ENCODE measurements at places on chromosomes 2 and 18.

GRCh38 chr2:126686841-126687485 is 31.0 kb downstream of the GYPC start:
- no peak for DNase-seq

- peak; percentile 84 for DNase-seq
Observed at GRCh38 chr2:227817850-227818674, 4.4 kb downstream of the CCL20 start.

- no peak for DNase-seq
Observed at GRCh38 chr18:35933982-35934381, 38.5 kb upstream of the RMP24 start.

GRCh38 chr2:24182507-24182906 is 7.7 kb downstream of the FAM228A start:
- no peak for DNase-seq

DNA sequence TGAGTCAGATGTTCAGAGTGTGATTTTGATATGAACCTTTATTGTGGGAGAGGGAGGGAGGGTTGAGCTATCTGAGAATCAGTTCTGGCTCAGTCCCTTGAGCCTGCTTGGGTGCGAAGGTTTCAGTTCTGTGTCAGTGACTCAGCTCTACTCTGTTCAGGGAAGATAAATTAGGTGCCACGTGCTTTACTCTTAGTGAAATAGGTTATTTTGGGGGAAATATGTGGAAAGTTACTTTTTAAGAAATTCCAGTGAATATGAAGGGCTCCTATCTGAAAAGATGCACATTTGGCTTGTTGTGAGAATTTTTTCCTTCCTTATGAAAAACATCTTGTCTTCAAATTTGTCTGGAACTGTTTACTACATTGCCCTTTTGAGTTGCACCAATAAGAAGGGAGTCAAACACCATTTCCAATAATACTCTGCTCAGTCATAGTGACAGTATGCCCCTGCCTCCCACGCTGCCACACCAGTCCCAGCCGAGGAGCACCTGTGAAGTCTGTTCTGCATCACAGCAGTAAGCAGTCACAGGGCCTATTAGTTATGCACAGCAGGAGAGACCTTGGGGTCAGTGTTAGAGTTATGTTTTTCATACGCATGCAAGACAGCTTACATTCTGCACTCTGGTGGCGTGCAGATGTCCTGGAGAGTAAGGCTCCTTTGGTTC is 32.8 kb upstream of the DNAH7 start:
- peak; percentile 57 for DNase-seq

DNA sequence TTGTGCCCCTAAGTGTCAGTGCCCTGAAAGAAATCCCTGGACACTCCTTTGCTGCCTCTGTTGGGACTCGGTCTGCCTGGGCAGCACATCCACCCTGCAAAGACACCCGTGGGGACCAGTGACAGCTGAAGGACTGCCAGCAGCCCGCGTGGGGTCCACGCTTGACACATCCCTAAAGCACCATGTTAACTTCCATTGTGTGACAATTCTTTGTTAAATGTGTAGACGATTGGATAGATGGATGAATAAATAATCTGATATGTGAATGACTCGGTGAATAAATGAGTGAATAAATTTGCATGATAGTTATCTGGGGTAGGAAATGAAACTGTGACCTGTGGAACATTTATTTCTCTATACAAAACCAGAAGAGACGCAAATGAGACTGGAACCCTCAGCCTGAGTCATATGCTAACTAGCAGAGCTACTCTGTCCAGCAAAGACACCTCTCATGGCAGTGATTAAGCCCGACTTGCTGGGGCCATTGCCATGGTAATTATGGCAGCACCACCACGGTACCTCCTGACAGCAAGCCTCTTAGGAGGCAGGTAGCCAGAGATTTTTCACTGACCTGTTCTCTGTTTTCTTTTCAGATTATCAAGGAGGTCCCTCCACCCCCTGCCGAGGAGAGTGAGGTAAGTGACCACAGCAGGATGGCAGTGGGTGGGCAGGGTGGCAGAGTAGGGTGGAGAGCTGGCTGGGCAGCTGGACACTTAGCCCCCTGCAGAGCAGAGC is 156.8 kb downstream of the ANTXR1 start:
- peak; percentile 8 for DNase-seq

DNA sequence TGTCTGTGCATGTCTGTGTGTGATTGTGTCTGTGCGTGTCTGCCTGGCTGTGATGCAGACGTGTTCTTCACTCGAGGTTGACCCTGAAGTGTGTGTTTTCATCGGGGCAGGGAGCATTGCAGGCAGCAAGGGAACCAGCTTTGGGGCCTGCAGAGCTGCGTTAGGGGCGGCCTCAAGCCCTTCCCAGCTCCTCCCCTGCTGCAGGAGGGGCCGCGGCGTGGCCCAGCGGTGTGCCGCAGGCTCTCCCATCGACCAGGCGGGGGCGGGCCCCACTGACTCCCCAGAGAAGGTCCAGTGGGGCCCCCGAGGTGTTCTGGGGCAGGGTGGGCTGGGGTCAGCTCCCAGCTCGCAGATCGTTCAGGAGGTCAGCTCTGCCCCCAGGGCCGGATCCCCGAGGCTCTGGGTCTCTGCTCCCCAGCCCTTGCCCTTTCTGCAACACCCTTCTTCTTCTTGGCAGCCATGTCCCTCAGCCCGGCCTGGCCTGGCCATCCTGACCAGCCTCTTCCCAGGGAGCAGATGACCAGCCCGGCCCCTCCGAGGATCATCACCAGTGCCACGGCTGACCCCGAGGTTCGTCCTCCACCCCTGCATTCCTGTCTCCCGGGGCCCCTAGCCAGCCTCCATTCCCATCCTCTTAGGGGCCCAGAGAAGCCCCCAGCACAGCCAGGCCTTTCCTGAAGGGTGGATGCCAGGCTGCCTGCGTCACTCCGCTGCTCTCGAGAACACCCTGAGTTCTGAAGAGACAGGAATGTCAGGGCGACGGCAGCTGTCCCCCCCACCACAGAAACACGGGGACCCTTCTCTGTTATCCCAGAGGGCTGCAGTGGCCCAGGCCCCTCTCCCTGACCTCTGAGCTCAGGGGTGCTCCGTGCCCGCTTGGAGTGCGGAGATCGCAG is 11.1 kb upstream of the KLHL30 start:
- DNase-seq = peak; percentile 29

DNA sequence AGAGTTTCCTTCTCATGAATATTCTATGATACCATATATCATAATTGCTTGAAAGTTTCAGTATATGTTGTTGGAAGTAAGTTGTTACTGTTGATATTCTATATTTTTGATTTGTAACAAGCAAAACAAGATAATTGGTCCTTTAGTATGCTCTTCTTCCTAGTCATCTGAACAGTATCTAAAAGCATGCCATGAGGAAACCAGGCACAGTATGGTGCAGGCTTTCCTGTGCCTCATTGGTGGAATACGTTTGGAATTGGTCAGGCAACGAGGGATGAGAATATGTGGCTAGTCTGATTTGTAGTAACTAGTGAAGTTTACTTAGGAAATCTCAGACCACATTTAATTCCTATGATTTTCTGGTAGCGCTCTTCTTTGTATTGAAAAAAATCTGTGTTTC is 22.8 kb downstream of the ASXL3 start:
- DNase-seq = no peak

DNA sequence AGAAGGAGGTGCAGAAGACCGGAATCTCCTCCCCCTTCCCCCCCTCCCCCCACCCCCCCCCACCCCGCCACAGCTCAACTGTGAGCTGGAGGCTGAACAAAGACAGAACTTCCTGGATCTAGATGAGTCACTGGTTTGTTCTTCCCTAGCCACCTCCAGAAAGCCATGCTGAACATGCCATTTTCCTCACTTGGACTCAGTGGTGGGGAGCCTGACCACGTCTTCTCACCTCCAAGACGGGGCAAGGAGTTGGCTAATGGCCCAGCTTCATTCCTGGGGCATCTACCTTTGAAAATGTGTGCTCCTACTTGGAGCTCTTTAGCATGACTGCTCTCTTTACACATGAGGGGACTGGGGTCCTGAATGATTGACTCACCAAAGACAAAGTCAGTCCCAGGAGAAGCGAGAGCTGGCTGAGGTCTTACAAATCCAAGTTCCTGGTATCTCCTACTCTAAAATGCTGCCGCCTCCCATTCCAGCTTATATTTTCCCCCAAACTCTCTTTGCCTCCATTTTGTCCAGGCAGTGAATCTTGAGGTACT is 22.6 kb upstream of the FZD5 start:
- no peak for DNase-seq

DNA sequence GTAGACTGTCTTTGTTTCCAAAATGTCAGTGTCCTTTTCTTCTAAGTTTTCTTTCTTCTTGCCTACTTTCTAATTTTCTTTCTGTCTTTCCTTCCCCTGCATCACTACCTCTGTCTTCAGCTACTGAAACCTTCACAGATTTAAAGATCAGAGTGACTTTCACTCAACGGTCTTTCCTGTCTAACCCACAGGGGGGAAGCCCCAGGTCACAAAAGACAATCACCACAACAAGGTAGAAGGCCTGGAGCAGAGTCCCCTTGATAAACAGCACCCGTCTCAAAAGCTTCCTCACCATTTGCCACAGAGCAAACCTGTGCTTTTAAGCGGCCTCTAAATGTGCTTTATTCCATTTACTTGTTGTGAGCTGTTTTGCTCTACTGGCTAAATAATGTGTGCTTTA is 665.4 kb downstream of the BCL11A start:
- DNase-seq = peak; percentile 36

DNA sequence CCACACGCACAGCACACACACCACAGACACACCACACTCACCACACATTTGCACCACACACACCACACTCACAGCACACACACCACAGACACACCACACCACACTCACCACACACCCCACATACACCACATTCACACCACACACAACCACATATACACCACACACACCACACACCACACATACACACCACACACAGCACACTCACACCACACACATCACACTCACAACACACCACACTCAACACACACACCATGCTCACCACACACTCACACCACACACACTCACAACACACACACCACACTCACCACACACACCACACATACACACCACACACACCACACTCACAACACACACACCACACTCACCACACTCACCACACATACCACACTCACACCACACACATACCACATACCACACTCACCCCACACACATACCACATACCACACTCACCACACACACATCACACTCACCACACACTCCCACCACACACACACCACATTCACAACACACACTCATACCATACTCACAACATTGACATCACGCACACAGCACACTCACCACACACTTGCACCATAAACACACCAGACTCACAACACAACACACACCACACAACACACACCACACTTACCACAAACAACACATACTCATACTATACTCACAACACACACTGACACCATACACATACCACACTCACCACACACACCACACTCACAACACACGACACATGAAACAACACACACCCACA is 60.0 kb downstream of the SDC1 start:
- DNase-seq = no peak

- no peak for DNase-seq
Observed at GRCh38 chr2:149536649-149537048, 50.9 kb downstream of the MMADHC start.

- DNase-seq = no peak
Observed at GRCh38 chr18:69215161-69215560, 185.5 kb upstream of the DOK6 start.

DNA sequence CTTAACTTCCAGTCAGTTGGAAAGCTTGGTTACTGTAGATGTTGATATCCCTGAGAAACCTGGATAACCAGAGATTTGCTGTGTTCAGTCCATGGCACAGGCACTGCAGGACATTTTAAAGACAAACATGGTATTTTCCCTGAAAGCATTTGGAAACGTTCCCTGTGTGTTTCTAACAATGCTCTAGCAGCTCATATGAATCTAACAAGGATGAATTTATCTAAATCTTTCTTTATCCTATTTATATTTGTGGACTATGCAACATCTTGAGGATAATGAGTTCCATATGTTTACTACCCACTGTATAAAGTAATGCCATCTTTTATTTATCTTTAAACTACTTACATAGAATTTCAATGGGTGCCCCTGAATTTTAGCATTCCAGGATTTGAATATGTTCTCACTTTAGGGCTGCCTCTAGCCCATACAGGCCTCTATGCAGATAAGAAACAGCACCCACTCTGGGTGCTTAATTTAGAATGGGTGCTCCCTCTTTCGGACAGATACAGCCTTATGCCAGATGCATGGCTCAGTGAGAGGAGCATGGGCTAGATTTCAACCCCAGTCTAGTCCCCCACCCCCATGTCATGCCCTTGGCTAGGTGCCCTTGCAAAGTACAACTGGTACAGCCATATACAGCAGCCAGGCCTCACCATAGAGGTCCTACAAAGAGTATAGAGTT is 50.6 kb upstream of the NEMP2 start:
- DNase-seq = no peak

- no peak for DNase-seq
Observed at GRCh38 chr2:234404957-234405356, 91.9 kb downstream of the ARL4C start.

DNA sequence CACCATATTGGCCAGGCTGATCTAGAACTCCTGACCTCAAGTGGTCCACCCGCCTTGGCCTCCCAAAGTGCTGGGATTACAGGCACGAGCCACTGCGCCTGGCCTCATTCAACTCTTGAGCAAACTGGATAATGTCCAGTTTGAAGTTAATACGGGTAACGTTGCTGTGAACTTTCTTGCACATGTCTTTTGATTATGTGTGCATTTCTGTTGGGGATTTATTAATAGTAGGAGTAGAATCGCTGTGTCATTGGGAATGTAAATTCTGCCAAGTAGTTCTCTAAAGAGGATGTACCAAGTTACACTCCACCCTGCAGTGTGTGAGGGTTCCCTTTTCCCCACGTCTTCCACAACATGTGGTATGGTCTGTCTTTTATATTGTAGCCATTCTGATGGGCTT is 6.2 kb downstream of the IMPA2 start:
- DNase-seq = no peak

- DNase-seq = no peak
Observed at GRCh38 chr2:50478362-50478761, 553.6 kb downstream of the NRXN1 start.

DNA sequence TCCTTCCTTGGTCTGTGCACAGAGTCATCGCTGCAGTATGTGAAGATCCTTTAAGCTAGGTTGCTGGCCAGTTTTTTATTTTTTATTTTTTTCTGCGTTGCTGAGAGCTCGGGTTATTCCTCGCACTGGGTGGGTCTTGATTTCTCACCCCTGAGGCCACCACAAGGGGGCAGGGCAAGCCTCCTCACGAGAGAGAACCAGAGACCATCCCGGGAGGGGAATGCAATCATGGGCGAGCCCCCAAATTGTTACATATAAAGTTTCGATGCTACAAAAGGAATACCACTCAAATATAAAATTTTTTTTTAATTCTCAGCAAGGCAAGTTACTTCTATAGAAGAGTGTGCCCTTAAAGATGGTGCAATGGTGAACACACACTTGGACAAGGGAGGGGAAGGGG is 24.9 kb downstream of the HTR2B start:
- peak; percentile 26 for DNase-seq

DNA sequence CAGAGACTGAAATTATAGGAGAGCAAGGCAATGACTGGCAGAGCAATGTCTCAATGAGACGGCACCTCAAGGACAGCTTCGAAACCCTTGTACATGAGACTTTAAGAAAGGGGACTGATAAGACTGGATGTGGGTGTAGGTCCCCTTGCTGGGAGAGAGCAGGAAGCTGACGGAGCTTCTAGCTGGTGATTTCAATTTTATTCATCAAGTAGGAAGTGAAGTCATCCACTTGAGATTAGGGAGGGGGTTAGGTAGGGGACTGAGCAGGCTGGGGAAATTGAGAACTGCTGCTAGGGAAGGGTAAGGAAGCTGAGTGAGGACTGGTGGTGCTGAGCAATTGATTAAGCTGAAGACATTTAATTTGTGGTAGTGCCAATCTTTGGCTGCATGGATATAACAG is 99.5 kb upstream of the ITGB6 start:
- no peak for DNase-seq

- no peak for DNase-seq
Observed at GRCh38 chr2:10864861-10865636, 46.7 kb upstream of the KCNF1 start.

- DNase-seq = no peak
Observed at GRCh38 chr2:226333388-226333787, 466.2 kb downstream of the IRS1 start.
